ENCODE measurements at places on chromosomes 4 and X.

GRCh38 chrX:53085661-53086229 lies 3.6 kb downstream of the TSPYL2 start:
- DNase-seq = no peak

GRCh38 chr4:23033796-23034195 lies 341.1 kb downstream of the GBA3 start:
- no peak for DNase-seq

DNA sequence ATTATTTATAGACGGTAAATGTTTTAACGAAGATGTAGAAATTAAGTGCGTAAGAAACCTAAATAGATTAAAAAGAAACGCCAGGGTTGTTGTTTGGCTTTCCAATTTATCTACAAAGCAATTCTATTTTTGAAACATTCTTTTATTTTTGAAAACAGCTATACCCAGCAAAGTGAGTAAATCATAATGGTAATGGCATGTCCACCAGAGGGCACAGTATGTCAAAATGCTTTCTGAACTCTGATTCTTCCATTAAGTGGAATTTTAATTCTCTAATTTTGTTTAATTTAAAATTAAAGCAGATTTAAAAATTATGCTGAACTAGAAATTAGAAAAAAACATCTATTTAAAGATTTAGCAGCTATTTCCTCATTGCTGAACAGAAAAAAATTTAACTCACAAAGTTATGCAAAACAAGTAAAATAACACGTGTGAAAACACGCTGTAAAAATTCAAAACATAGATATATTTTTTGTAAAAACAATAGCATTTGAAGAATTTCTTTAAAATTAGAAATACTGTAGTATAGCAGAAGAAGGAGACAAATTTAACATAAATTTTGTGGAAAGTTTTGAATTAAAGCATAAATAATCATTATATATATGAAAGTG lies 26.5 kb downstream of the RASSF6 start:
- DNase-seq = no peak

GRCh38 chr4:2413821-2414610 lies 4.4 kb downstream of the ZFYVE28 start:
- DNase-seq = no peak

GRCh38 chrX:15848576-15848975 lies 6.0 kb downstream of the AP1S2 start:
- no peak for DNase-seq

GRCh38 chr4:82542642-82543041 lies 19.1 kb downstream of the TMEM150C start:
- DNase-seq = no peak

- DNase-seq = no peak
Measured at GRCh38 chr4:22713841-22714240, 21.1 kb downstream of the GBA3 start.

- DNase-seq = no peak
Measured at GRCh38 chr4:115293093-115293462, 179.7 kb upstream of the NDST4 start.

DNA sequence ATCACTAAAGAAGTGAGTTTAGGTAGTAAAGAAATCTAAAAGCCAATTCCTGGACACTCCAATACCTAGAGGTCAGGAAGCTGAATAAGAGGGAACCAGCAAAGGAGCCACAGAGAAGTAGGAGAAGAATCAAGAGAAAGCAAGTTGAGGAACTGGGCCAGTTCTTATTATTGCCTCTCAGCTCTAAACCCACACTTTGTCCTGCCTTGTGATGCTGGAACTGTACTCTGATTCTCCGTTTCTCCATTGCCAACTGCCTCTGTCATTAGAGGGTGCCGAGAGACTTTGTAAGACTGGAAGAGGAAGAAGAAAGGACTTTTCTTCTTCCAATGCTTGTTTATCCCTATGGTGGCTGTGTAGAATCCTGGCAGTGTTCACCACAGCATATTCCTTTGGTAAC lies 38.6 kb downstream of the NSUN7 start:
- DNase-seq = no peak

- no peak for DNase-seq
Measured at GRCh38 chr4:55184600-55185523, 59.5 kb upstream of the KDR start.

DNA sequence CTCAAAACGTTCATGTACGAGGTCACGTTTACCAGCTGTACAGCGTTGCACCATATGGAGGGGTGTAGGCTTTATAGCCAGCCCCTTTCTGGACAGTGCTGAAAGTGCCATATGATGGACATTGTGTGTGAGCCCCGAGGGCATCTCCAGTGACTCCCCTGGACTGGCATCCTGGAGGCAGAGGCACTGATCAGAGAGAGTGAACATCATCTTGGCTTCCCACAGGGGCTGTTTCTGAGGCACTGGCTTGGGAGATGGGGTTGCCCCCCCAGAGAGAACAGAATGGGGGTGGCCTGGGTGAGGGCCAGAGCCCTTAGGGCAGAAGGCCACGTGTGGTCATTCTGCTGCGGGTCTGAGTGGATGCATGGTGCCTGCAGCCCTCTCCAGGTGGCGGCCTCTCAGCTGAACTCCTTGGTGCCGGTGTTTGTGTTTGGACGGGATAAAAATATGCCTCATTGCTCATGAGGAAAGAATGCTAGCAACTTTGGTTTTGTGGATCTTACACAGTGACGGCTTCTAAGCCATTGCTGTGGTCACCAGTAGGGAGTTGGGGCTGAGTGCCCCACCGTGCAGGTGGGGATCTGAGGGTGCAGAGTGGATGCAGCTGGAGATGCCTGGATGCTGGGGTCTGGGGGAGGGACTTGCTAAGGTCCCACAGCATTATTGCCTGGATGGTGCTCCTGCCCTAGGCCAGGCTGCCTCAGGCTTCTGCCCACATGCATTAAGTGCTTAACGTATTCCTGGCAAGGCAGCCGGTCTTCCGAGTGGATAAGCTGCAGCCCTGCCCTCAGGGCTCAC lies 3.4 kb downstream of the WFS1 start:
- no peak for DNase-seq

DNA sequence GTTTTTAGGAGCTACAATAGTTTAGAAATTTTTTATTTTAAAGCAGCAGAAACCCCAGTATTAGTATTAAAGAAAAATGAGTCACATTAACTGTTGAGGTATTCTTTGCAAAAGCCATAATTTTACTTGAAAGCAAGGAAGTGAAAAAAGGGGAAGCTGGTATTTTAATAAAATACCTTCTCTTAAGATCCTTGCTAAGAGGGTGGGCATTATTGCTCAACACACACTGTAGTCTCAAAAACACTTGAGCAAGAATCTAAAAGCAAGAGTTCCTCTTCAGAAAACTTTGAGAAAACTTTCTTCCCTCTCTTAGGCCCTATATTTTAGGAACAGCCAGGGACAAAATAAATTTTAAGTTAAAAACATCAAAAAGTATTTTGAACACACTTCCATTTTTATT lies 259.4 kb upstream of the DIAPH2 start:
- no peak for DNase-seq

Measured in activated CD8-positive, alpha-beta memory T cell treated with anti-CD3 and anti-CD28 coated beads for 4 hours (primary cell).